ENCODE measurements at places on chromosomes 13 and 19.

GRCh38 chr13:71786875-71787274 lies 80.1 kb downstream of the DACH1 start:
- DNase-seq, result no peak

DNA sequence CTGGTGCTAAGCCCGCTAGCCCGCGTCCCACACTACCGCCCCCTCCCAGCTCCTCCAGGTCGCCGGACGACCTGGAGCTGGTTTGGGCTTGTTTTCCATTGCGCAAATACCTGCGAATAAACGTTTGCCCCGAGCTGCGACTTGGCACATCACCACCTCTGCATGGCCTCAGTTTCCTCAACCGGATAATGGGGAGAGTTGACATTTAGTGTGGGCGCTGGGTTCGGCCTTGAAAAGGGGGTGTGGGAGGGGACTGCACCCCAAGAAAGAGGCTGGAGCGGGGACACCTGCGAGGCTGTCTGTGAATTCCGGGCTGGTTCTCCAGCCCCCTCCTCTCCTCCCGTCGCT lies 11.0 kb upstream of the JUND start:
- DNase-seq, result no peak

GRCh38 chr19:6768236-6768785 lies 1.1 kb upstream of the SH2D3A start:
- DNase-seq, result no peak

DNA sequence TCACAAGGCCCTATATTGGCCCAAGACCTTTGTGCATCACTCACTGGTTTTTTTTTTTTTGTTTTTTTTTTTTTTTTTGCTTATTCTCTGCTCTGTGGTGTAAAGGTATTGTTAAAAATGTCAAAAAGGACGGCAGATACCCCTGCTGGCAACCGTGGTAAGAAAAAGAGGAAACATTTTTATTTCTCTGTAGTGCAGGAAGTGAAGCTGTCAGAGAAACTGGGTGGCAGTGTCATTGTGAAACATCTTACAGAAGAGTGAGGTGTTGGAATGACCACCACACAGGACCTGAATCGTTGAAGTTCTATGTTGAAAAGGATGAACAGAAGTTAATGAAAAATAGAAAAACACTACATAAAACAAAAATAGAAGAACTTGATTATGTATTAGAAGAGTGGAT lies 346.4 kb downstream of the FGF9 start:
- no peak for DNase-seq

DNA sequence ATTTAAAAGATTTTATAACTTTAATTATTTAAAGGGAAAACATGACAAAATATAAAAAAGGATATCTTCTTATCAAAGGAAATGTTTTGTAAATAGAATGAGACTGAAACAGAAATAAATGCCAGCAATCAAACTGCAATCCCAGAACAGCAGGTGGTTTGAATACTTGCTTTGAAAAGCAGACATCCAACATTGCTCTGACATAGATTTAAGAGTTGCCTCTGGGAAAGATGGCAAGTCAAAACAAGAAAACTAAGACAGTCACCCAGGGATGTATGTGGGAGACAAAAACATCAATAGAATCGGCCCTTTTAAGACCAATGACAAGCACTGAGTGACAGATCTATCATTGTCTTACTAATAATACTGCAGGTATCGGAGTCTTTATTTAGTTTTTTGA lies 789.7 kb upstream of the GPC6 start:
- DNase-seq, result no peak

All from HTR-8/SVneo (cell line).